Substantia nigra (tissue), 51 donors: ENCODE measurements at places on chromosomes 13 and 19.

DNA sequence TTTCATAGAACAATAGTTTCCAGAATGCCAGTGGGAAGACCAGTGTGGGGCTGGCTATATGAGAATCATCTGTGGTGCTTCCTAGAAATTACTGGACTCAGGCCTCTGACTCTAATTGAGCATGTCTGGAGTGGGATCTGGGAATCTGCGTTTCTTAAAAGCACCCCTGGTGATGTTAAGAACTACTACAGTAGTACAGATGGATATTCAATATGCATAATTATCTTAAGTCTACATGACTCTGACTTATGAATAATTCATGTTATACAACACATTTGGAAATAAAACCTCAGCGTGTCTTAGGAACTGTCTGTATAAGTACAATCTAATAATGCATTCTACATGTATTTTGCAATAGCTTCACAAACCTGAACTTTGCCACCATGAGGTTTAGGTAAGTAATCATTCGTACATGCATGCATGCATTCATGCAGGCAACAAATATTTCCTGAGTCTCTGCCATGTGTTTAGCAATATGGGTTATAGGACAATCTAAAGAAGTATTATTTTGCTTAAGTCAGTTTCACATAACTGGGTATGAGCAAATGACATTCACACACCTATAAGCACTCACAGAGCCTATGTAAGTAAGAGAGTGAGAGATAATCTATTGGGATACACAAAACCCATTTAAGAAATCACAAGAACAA, 62.0 kb downstream of the EPSTI1 start:
- DNase-seq, result no peak

GRCh38 chr19:8585894-8586750, 8.9 kb upstream of the MYO1F start:
- DNase-seq, result no peak

GRCh38 chr19:45955905-45956608, 17.6 kb downstream of the NOVA2 start:
- peak; percentile 65 for DNase-seq

DNA sequence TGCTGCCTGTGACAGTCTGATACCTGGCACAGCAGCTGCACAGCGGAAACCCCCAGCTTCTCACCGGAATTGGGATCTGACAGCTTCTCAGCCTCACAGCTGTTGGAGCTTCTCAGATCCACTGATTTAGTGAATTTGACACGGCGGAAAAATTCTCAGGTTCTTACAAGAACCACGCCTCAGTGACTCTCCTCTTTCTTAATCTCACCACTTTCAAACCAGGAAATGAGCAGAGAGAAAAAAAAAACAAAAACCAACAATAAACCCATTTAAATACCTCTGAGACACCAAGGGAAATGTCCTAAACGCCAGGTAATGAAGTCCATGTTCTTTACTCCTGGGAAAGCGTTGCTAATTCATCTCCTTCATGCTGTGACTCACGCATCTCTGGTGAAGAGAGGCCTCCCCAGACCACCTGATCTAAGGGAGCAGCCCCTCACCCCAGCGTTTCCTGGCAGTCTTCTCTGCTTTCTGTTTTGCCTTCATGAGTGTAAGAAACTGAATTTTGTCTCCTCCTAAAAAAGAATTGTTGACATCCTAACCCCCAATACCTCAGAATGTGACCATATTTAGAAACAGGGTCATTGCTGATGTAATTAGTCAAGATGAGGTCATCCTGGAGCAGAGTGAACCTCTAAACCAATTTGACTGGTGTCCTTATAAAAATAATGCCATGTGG, 15.9 kb upstream of the IZUMO2 start:
- no peak for DNase-seq

GRCh38 chr19:40954573-40954972, 36.5 kb upstream of the CYP2B6 start:
- no peak for DNase-seq

GRCh38 chr19:8221161-8221560, 12.0 kb downstream of the CERS4 start:
- DNase-seq, result peak; percentile 72

DNA sequence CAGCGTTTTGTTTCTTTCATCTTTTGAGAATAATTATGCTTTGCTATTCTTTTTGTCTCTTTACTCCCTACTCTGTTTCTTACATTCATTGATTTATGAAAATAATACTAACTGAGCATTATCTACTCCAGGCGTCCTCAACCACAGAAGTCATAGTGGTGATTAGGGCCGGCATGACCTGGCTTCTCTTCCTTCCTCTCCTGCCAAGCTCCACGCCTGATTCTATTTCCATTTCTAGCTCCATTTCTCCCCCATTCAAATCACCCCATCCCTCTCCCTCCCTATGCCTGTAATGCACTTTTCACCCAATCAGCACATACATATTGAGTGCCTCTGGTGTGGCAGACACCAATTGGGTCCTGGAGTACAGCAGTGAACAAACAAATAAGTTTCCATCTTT, 183.2 kb upstream of the GPR12 start:
- no peak for DNase-seq

- no peak for DNase-seq
Observed at GRCh38 chr19:21910318-21910717, 74.3 kb upstream of the ZNF43 start.

- no peak for DNase-seq
Observed at GRCh38 chr13:21668732-21669275, 2.1 kb upstream of the FGF9 start.

DNA sequence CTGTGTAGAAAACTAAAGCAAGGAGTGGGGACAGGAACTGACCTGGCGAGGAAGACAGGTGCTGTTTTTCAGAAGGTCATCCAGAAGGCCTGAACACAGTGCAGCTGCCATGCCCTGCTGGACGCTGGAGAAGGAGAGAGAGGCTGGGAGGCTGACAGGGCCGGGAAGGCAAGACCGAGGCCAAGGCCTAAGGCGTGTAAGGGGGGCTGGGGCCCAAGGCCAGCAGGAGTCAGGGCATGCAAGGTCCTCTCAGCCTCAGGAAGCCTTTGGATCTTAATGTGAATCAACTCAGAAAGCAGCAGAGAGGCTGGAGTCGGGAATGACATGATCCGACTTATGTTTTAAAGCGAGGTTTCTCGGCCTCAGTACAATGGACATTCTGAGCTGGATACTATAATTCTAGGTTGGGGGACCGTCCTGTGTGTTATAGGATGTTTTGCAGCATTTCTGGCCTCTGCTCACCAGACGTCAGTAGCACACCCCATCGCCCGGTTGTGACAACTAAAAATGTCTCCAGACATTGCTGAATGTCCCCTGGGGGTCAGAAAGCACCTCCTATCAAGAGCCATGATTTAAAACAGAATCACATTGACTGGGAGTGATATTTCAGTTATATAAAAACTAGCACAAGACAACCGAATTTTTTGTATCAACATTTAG, 530.4 kb downstream of the MYO16 start:
- DNase-seq, result no peak

DNA sequence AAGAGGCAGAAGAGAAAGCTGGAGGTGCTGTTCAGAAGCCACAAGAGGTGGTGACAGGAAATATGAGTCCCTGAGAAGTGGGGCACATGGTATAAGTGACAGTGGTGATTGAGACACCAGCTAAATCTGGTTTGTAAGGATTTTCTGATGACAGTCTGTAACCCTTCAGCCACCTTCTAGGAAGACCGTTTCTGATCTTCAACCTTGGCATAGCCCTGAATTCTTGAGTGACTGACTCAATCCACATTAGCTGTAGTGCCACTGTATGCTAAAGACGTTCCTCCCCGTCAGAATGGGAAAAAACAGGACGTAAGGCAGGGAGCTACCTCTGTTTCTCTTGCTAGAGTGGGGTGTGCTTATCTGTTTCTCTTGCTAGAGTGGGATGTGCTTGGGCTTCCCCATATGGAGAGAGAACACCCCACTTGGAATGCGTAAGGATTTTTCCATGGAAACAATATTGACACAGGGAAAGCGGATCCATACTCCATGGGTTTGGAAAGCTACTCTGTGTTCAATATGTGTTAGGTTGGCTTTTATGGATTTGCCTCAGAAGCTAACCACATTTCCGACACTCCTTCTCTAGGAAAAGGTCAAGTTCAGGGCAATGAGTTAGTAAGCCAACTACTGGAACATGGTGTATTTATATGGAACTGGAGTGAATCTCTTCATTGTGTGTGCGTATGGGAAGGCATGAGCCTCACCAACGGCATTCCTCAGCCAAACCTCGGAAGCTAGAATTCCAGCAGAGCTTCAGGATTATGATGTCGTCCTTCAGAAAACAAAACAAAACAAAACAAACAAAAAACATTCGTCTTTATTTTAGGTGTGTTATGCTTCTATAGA, 948.8 kb upstream of the SLC10A2 start:
- no peak for DNase-seq

- DNase-seq, result peak; percentile 79
Observed at GRCh38 chr19:10580979-10581631, 6.0 kb downstream of the AP1M2 start.

GRCh38 chr19:30778961-30779715, 407.0 kb downstream of the ZNF536 start:
- no peak for DNase-seq

GRCh38 chr13:55497486-55497885, 1643.2 kb upstream of the PRR20A start:
- no peak for DNase-seq

DNA sequence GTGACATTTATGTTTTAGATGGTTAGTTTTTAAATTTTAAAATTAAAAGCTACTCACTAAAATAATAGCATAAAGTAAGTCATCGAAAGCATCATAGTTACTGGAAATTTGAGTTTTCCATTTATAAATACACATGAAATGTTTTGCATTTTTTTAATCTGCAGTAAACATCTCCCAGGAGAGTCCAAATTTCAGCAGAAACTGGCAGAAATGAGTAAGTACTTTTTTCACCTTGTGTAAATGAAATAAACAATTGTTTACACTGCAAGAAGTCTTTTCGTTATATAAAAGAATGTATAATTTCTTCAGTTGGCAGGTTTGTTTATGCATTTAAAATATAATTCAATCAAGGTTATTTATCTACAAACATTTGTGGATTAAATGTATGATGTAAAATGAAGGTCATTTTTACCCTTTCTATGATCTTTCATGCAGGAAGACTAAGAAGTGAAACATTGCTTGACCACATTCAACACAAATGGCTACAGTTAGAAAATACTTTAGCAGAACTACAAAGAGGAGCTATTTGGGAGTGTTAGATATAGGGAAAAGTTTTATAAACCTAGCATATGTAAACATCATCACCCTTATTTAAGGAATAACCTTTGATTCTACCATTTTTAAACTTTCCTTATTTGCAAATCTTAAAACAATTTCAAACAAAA, 55.6 kb downstream of the RCBTB2 start:
- DNase-seq, result no peak

DNA sequence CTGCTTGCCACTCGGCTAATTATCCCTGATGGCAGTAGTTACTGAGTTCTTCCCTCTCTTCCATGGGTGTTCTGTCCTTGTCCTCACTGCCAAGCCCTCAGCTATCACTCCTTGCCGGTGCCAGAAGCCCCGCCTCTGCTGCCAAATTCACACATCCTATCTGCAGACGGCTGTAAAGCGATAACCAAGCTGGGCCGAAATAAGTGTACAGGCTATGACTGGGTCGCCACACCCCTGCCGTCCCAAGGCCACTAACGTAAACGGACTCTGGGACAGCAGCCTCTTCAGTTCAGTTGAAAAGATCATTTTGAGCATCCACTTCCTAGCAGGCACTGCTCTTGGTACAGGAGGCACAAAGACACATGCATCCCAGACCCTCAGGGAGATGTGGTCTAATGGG, 13.3 kb downstream of the SLC7A1 start:
- no peak for DNase-seq

- DNase-seq, result no peak
Observed at GRCh38 chr19:49614096-49614833, 23.3 kb downstream of the PRR12 start.
